ENCODE measurements at places on chromosomes 2 and 18.

DNA sequence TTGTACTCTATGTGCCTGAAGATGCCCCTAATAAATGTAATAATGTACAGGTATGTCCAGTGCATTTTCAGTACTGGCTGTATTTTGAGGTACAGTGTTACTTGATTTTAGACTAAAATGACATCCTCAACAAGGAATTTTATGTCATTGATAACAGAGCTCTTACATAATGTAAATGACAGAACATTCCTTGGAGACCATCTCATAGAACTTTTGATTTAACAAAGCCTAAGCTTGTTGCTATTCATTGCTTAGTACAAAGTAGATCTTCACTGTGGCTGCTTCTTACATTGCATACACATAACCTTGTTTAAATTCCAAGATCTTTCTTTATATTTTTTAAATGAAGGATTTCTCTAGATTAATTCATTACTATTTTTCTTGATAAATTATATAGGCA lies 24.1 kb downstream of the DYNC1I2 start:
- DNase-seq: no peak

GRCh38 chr18:28208712-28209265 lies 31.9 kb upstream of the CDH2 start:
- no peak for DNase-seq

- DNase-seq: no peak
Measured at GRCh38 chr18:75256376-75256775, 45.8 kb downstream of the TSHZ1 start.

DNA sequence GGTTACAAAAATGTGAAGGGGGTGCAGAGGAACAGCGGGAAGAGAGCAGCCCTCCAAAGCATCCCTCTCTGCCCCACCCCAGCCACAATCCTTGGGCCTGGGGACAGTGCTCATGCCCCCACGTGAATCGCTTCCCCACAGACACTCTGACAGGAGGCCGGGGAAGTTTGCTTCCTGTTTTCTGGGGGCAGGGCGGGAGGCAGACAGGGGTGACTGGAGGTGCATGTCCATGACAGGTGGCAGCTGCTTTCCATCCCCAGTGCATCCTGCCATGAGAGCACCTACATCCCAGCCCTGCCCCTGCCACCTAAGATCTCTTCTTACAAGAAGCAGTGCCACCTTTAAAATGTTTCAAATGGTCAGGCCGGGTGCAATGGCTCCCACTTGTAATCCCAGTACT lies 47.2 kb upstream of the UBE2F start:
- DNase-seq: no peak

- DNase-seq: no peak
Measured at GRCh38 chr2:177422271-177422670, 29.7 kb downstream of the AGPS start.

GRCh38 chr18:57696271-57696670 lies 74.6 kb upstream of the NARS1 start:
- no peak for DNase-seq

- DNase-seq: no peak
Measured at GRCh38 chr2:65044097-65044735, 12.0 kb upstream of the CEP68 start.

Data from CD4-positive, alpha-beta T cell treated with Interleukin-12 subunit alpha and Interleukin-12 subunit beta, for 1 hour (primary cell).